ENCODE measurements at places on chromosomes 5 and 9. TPM values are rescaled to one million over a fixed set of nuclear protein-coding genes. Genes with fewer than 3 reads are reported as not detected.

The CDX1 gene
- not detected for total RNA-seq

The PCDH1 gene
- 7.8 TPM for total RNA-seq

The CCL21 gene
- total RNA-seq = 31.6 TPM

The NTNG2 gene
- 2.9 TPM for total RNA-seq

The CYFIP2 gene
- total RNA-seq = 73.6 TPM

The PCDHB14 gene
- total RNA-seq = 3.7 TPM

The PLCXD3 gene
- total RNA-seq = 34.4 TPM

The ZNF474 gene
- 0.39 TPM for total RNA-seq

The FAT2 gene
- total RNA-seq = not detected

The C5orf52 gene
- not detected for total RNA-seq

The TPPP gene
- 0.39 TPM for total RNA-seq

The PFDN1 gene
- total RNA-seq = 50.2 TPM

The SCGB3A2 gene
- 0.79 TPM for total RNA-seq

The NDST1 gene
- 111 TPM for total RNA-seq

The ABO gene
- 3.1 TPM for total RNA-seq

The KCNV2 gene
- total RNA-seq = not detected

The IFNA13 gene
- not detected for total RNA-seq

The PKN3 gene
- 3.6 TPM for total RNA-seq

The EGFL7 gene
- 61.8 TPM for total RNA-seq

The ADGRD2 gene
- total RNA-seq = not detected

The ANKRD31 gene
- total RNA-seq = 0.50 TPM

The CDH12 gene
- total RNA-seq = 5.6 TPM

The ARL10 gene
- total RNA-seq = 2.0 TPM

The MRNIP gene
- total RNA-seq = 46.5 TPM

The GLRA1 gene
- not detected for total RNA-seq

The PRRX2 gene
- 1.7 TPM for total RNA-seq

The IL9 gene
- not detected for total RNA-seq

The TENT4A gene
- 10.5 TPM for total RNA-seq

The CCDC152 gene
- total RNA-seq = 0.26 TPM

The SPAG8 gene
- 1.9 TPM for total RNA-seq

The ARAP3 gene
- total RNA-seq = 6.5 TPM

The GABRG2 gene
- 0.11 TPM for total RNA-seq

The CARD9 gene
- 1.5 TPM for total RNA-seq

The ZNG1C gene
- 19.7 TPM for total RNA-seq

The MROH2B gene
- total RNA-seq = 0.06 TPM
